ENCODE measurements at places on chromosomes 7 and 10.

DNA sequence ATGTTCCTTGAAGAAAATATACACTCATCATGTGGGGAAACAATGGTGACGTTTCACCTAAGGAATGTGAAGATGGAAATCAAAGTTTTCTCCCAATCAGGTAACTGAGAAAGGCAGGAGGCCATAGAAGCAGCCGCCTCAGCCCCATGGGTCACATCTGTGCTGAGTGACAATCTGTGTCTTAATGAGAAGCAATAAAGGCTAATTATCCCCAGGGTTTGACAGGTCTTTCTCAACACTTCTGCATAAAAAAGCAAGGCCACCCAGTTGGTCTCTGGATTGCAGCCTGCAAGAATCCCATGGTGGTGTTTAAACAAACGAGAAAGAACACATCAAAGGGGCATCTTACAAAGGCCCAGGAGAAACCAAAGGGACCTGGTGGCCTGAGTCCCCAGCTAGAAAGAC, 91.1 kb upstream of the TNS3 start:
- DNase-seq: no peak

DNA sequence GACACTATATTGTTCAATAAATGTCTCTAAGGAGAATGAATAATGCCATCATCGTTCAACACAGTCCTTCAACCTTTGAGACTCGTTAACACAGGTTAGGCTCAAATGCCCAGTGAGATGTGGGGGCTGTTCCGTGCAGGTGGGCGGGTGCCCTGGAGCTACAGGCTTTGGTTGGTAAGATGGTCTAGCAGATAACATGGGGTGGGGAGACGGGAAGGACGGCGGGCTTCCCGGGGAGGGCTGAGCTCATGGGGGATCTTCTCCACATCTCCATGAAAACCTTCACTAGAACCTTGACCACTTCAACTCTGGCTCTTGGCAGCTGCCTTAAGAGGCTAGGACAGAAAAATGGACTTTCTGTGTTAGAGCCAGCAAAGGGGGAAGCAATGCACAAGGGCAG, 134.1 kb upstream of the TCERG1L start:
- no peak for DNase-seq

- peak; percentile 35 for DNase-seq
Observed at GRCh38 chr10:132129431-132129830, 57.3 kb upstream of the DPYSL4 start.

- DNase-seq: no peak
Observed at GRCh38 chr10:114869520-114869892, 47.9 kb downstream of the FHIP2A start.

GRCh38 chr10:48720611-48721010, 35.9 kb downstream of the WDFY4 start:
- DNase-seq: no peak

GRCh38 chr7:1200045-1200444, 32.6 kb upstream of the UNCX start:
- no peak for DNase-seq

DNA sequence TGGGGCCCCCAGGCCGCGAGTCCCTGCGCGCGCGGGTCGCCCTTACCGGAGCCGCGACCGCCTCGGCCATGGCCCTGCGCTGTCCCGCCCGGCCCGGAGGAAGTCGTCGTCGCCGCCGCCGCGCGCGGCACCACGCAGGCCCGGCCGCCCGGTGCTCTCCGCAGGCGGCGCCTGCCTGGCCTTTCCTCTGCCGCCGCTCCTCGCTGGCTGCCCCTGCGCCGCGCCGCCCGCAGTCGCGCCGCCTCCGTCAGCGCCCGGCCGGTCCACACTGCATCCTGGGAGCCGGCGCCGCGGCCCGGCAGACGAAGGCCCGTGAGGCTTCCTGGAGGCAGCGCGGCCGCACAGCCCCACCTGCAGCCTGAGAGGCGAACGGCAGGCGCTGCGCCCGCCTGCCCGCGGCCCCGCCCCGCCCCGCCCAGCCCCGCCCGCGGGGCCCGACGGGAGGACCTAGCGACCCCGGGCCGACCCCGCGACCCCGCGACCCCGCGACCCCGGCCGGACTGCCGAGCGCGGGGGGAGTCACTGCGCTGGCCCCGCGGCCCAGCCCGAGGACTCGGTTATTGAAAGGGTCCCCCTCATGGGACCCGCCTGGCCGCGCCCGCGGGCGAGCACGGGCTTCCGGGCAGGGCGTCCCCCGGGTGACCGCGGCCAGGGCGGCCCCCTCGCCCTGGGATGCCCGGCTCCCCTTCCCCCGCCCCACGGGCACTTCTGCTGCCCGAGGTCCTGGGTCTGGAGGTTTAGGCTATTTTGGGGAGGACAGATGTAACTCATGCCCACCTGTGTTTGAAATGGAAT, at the start of gene ZNF746:
ZNF746 (minus strand) TSS at position 343 of the 795 bp plus-strand sequence; CDS start at position 70, 273 bp downstream.
- DNase-seq: peak; percentile 98

DNA sequence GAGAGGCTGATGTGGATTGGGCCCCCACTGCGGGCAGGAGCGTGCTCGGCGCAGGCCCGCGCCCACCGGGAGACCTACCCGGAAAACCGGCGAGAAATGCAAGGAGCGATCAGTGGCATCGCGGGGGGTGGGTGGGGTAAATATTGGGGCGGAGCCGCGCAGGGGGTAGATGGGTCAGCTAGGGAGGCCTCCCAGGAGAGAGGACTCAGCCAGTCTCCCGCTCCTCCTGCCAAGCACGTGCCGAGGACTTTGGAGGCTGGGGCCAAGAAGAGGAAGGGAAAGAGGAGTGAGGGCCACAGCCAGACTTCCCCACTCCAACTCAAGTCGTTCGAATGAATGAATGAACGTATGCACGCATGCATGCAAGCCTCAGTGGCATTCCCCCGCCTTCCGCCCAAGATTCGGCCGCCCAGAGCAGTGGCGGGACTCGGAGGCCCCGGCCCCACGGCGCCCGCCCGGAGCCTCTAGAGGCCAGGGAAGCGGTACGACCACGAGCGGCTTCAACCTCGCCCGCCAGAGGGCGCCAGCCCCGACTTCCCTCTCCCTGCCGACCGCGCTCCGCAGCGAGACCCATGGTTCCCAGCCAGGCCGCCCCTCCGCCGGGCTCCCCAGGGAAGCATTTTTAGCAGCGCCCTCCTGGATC, 3.6 kb downstream of the NPM3 start:
- peak; percentile 96 for DNase-seq

- DNase-seq: no peak
Observed at GRCh38 chr7:132491391-132491945, 84.8 kb downstream of the PLXNA4 start.

DNA sequence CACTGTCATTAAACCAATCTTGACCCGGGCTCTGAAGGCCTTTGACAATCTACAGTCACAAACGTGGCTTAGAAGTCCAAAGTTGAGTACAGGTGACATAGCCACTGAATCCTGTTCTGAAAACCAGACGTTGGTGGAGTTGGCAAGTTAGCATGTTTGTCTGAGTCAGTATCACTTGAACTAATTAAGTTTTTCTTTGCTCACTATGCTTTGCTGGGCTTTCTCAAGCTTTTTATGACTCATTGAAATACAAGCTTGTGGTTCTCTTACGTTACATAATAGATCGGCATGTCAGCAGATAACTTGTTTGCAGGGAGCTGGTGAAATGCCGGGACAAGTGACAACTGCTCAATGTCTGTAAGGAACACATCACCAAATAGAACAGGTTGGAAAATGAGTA, 53.8 kb downstream of the ARL5B start:
- no peak for DNase-seq

GRCh38 chr7:137753948-137754851, 92.6 kb downstream of the DGKI start:
- no peak for DNase-seq

DNA sequence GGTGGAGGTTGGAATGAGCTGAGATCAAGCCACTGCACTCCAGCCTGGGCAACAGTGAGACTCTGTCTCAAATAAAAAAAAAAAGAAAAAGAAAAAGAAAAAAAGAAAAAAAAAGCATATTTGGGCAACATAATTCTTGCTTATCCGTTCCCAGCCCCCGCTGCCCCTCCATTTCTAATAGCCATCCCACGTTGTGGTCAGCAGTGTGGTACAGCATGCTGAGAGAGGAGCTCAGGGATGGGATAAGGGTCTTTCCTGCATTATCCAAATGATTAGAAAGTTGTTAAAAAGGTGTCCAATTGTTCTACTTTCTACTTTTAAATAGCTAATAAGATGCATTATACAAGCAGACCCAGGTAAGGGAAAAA, 104.9 kb upstream of the ZNF92 start:
- DNase-seq: no peak

DNA sequence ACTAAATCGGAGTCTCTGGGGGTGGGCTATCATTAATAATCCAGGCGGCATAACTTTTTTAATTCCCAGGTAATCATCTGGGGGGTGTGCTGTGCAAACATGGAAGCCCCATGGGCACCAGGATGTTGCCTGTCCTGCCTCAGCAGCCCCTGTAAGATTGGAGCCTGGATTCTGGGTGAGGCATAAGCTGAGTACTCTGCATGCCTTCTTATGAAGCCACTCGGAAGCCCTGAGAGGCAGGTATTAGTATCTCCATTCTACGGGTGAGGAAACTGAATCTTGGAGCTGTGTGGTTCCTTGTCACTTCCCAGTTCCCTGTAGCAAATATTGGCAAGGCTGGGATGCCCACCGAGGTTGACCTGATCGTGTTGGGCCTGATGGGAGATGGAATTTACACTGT, 7.4 kb upstream of the OPN4 start:
- DNase-seq: no peak

- peak; percentile 72 for DNase-seq
Observed at GRCh38 chr7:157009778-157010587, 480 bp downstream of the MNX1 start.

DNA sequence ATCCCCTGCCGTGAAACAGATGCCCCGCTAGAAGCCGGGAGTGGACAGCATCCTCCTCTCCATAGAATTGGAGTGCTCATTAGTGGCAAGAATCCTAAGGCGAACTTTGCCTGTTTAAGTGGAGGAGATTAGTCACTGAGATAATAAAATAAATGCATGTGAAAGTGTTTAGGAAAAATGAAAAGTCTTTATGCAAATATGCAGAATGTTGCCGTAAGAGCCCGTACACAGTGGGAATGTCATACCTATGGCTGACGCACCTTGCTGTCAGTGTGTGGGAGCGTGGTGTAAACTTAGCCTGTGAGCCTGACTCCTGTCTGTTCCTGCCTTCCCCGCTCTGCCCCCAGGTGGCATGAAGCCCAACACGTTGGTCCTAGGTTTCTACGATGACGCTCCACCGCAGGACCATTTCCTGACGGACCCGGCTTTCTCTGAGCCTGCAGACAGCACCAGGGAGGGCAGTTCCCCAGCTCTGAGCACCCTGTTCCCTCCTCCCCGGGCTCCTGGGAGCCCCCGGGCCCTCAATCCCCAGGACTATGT, 1.7 kb upstream of the TRIP6 start:
- peak; percentile 69 for DNase-seq

GRCh38 chr10:27344568-27345454, 104.2 kb upstream of the ACBD5 start:
- no peak for DNase-seq

- DNase-seq: no peak
Observed at GRCh38 chr7:112986256-112987031, 100.2 kb downstream of the GPR85 start.

DNA sequence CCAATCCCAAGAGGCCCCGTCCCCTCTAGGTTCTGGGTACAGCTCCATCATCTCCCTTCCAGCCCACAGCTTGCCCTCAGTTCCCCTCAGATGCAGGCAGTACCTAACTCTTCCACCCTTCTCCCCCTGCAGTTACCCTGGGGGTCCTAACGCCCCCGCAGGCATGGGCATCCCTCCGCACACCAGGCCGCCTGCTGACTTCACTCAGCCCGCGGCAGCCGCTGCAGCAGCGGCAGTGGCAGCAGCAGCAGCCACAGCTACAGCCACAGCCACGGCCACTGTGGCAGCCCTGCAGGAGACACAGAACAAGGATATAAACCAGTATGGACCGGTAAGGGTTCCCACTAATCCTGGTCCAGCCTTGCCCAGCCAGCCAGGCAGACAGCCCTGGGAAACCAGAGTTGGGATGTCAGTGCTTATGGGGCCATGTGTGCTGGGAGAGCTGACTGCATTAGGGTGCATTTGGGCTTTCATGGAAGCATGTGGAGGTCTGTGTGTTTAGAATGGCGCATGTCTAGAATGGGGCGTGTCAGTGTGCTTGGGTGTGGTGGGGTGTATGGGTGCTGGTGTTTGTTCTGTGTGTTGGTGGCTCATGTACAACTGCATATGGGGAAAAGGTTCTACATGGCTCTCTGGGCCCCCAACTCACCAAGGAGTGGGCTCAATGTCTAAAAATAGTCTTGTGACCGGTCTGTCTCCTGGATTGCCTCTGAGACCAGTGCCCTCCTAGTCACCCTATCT, 55.1 kb upstream of the PPIF start:
- DNase-seq: no peak

- no peak for DNase-seq
Observed at GRCh38 chr10:34768972-34769330, 46.1 kb downstream of the PARD3 start.

DNA sequence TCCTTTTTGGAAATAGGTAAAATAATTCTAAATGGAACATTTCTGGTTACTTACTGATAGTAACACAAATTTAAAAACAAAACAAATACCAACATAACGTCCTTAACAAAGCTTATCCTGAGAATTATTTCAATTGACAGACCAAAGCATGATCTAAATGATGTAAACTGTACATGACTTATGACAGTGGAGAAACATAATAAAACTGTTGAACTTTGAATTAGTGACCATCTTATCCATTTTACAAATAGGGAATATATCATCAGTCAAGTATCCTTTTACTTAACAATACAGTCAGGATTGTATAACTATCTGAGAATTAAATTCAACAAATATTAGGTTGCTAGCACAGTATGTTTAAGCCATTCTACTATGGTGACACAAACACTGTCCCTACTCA, 2.4 kb downstream of the IPMK start:
- no peak for DNase-seq

DNA sequence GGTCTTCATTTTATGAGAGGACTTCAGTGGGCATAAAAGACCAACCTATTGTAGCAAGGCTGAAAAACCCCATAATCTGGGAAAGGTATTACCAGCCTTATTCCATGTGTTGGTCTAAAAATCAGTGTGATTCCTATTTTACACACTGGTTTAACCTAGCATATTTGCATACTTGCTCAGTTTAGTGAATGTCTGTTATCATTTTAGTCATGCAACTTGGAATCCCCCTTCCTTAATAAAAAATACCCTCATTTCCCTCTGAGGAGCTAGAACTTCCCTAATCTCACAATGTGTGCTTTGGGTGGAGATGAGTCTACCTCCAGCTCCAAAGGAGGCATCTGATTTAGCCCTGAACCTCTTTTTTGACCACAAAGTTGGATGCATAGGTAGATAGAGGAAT, 312.8 kb upstream of the SORCS1 start:
- no peak for DNase-seq

DNA sequence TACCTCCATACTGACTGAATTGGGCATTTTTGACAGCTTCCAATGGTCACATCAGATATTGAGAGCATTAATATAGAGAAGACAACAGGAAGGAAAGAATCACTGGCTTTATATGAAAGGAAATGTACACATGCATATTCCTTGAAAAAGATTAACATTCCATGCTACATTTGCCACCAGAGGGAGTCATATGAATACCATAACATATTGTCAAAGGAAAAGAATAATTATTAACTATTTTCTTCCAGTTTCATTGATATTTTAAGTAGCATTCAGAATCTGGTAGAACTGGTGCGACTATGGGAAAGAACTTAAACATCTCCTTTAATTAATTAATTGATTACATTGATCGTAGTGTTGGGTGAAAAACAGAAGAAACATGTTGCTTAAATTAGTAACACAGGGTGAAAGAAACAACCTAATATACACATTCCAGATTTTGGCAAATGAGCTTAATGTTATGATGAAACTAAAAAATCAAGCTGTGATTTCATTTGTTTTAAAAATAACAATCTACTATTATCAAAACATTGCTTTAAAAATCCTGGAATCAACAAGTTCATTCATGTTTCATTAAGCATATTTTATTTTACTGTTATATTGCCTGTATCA, 71.5 kb downstream of the GPR85 start:
- DNase-seq: no peak

GRCh38 chr7:69941077-69941651, 342.9 kb downstream of the AUTS2 start:
- DNase-seq: no peak
